Fibroblast of skin of right quadriceps (primary cell): ENCODE measurements at places on chromosomes 16 and 17.

- DNase-seq, result no peak
These were observed 21.9 kb downstream of the C16orf95 start for GRCh38 chr16:87295259-87295658.

GRCh38 chr16:2365397-2366294, 25.1 kb upstream of the ABCA3 start:
- DNase-seq, result peak; percentile 78

DNA sequence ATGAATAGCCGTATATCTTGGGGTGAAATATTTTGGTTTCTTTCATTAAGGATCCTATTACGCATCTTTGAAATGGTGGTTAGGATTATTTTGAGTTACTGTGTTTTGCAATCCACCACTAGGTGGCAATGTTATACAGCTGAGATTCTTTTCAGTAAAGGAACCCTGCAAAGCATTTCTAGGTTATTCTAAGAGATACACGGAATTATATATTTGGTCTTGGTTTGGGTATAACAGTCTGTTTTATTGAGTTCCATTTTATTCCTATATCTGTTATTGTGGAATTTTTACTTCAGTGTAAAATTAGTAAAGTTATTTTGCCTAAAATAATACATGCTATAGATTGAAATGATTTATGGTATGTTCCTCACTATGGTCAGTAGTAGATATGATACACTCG, 62.9 kb upstream of the CPHXL start:
- peak; percentile 45 for DNase-seq

DNA sequence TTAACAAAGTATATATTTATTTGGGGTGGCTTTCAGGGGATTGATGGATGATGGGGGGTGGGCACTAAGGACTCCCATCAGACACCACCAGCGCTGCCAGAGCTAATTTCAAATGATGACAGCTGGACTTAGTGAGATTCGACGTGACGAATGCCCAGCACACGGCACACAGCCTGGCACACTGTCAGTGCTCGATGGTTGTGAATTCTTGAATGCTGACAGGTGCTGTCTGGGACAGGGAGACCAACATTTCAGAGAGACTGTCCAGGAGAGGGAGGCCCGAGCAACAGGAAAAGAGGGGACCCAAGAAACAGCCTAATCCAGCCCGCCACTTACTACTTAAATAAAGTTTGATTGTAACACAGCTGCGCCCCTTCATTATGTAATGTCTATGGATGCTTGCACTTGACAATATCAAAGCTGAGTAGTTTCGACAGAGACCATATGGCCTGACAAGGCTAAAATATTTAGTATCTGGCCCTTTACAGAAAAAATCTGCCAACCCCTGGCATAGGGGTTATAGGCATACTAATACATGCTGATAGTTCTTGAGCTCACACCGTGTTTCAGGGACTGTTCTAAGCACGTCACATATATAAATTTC, 6.2 kb upstream of the MPRIP start:
- no peak for DNase-seq

GRCh38 chr16:52095471-52095870, 451.5 kb downstream of the TOX3 start:
- DNase-seq, result no peak

GRCh38 chr16:11618107-11618717, 31.5 kb upstream of the LITAF start:
- DNase-seq, result no peak

DNA sequence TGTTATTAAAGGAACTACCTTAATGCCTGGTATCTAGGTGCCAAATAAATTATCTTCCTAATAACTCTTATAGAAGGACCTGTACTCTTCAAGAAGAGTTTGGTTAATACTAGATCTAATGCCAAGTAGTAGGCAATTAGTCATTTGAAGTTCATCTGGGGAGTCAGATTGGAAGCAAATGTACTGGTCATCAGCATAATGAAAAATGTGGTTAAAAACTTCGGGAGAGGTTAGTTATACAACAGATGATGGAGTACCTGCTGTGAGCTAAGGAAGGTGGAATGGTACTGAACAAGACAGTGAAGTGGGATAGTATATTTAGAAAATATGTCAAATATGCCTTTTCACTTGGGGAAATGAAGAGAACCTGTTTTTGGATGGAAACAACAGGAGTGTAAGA, 49.2 kb downstream of the TNRC6A start:
- no peak for DNase-seq

DNA sequence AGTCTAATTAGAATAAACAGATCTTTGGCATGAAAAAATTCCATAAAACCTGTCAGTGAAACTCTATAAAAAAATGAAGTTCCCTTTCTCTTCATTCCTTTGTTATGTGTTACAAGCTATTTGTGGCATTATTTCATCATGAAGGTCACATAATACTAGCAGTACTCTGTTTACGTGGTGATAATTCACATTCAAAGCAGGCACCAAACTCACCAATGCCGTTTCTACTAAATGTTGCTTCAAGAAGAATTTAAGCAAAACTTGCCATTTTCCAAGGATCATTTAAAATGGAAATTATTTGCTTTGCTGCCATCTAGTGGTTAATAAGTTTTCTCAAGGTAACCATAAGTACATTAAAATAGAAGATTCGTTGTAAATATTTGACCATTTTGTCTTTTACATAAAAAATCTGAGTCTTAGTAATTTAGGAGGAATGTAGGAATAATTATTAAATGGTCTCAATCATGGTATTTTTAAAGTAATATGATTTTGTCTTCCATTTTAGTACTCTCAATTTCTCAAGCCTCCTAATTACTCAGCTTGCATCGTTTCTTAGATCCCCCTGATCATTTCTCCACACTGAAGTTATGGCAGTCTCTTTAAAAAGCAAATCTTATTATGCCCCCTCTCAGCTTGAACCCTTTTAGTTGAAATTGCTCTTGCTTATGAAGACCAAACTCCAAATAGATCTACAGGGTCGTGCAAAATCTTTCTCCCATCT, 80.8 kb downstream of the OMG start:
- peak; percentile 87 for DNase-seq

DNA sequence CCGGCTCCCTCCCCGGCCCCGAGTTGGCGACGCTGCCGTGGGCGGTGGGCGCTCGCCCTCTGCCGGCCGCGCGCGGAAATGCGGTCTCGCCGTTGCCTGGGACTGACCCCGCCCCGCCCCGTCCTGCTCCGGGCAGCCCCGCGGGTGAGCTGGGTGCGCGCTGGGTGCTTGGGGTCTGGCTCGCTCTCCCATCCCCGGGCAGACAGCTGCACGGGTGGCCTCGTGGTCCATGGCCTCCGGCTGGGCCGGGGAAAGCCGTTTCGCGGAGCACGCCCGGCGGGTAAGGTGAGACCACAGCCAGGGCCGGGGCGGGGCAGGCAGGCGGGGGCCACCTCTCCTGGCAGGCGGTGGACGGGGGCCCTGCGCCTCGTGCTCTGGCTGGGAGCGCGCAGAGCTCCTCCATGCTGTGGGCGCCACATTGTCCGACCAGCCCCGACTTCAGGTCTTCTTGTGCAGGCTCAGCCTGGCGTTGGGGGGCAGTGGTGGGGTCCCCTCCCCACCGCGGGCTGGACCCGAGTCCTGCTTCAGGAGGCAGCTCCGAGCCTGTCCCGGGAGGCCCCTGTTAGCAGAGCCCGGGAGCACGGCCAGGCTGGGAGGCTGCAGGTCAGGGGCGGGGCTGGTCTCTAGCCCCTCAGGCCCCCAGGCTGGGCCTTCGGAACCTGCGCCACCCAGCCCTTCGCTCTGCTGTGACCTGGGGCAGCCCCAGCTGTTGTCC, 7.0 kb upstream of the C1QTNF8 start:
- peak; percentile 16 for DNase-seq

DNA sequence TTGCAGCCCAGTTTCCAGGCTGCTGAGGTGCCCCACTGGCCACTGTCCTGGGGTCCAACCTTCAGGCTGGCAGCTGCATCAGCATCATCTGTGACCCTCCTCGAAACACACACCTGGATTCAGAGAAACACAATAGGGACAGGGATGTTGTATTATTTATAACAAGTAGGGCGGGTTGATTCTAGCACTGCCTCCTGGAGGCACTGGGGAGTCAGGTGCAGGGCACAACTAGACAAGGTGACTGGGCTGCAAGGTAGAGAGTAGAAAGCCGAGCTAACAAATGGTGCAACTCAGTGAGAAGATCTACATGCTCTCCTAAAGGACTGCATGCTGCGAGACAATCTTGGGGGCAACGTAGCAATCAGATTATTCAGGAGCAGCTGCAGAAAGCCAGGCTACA, 317.3 kb downstream of the SLC39A11 start:
- no peak for DNase-seq

DNA sequence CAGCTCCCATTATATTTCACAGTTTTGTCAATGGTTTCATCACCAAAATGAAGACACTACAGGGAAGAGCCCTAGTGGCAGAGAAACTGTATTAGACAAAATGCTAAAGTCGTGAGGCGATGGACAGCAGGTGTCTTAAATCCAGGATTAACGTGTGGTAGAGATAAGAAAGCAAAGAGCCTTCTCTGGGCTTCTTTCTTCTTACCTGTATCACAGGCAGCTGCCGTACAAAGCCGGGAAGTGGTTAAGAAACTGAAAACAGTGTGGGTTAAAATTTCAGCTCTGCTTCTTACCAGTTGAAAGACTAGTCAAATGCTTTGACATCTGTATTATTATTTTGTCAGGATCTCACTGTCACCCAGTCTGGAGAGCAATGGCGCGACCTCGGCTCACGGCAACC, 98.2 kb upstream of the NUDT7 start:
- no peak for DNase-seq

- peak; percentile 3 for DNase-seq
These were observed 370.2 kb upstream of the MAF start for GRCh38 chr16:79970551-79971236.

DNA sequence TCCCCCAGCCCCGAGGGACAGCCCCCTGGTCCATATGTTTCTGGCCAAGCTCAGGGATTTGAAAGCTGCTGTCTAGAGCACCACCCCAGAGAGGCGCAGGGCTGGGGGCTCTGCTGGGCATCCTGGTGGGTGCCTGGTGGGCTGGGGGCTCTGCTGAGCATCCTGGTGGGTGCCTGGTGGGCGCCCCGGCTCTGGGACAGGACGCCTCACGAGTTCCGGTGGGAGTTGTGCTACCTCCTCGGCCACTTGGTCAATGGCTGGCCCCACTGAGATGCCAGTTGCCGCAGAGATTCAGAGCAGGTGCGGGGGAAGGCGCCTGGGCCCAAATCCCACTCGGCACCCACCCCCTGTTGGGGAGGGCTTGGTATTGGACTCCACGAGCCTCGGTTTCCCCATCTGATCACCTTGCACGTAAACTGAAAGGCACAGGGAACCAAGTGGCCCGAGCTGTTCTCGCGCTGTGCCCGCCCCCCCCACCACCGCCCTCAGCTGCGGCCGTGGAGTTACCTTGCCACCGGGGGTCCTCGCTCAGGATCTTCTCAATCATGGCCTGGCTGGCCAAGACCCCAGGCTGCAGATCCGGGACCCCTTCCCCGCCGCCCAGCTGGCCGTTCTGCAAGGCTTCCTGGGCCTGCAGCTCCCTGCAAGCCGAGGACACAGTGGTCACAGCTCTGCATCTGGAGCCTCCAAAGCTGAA, 13.3 kb downstream of the UNKL start:
- no peak for DNase-seq

DNA sequence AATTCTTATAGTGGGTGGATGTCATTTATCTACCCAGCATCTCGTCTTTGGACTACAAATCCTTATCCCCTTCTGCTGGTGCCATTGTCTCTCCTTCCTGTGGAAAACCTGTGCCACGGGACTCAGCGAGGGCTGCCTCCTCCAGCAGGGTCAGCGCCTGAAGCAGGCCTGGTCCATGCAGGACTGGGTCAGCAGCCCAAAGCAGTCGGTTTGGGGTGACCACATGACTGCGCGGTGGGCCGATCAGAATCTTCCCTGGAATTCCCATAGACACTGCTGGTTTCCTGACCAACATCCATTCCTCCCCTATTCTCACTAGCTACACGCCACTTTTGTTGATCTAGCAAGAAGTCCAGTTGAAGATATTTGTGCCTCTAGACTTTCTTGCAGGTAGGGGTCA, 26.9 kb downstream of the RPRML start:
- DNase-seq, result no peak

DNA sequence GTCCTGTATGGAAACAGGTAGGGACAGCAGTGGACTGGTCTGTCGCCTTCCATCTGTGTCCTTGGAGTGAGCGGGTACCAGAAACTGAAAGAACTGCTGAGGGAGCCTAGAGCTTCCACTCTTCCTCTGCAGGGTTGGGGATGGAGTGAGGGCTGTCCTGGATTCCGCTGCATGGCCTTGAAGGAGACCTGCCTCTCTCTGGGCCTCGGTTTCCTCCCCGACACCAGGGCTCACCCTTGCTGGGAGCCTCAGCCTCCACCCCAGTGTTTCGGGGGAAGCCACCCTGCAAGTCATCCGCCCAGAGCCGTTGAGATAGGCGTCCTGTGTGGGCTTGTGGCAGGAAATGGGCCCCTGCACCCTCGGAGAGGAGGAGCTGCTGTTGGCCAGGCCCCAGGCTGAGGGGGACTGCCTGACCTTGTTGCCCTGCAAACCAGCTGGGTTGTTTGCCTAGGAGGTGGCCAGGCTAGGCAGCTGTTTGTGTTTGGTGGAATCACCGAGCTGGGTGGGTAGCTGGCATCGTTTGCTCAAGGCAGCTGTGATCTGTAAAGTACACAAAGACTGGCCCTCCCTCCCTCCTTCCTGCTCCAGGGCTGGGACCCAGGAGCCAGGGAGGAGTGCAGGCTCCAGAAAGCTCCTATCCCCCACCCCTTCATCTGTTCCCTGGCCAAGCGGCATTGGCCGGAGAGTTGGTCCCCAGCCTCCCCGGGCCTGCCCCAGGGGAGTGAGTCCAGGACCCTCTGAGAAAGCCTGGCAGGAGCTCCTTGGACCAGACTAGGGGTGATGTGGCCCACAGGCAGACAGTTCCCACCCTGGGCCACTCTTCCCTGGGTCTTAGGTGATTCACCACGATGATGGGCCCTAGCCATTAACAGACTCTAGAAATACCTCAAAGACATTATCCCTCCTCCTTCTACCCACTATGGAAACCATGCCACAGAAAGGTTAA, 1.3 kb downstream of the RAB37 start:
- DNase-seq, result no peak

GRCh38 chr17:14580499-14580898, 279.6 kb downstream of the HS3ST3B1 start:
- peak; percentile 37 for DNase-seq

GRCh38 chr17:80031691-80032430, 3.8 kb downstream of the TBC1D16 start:
- no peak for DNase-seq

DNA sequence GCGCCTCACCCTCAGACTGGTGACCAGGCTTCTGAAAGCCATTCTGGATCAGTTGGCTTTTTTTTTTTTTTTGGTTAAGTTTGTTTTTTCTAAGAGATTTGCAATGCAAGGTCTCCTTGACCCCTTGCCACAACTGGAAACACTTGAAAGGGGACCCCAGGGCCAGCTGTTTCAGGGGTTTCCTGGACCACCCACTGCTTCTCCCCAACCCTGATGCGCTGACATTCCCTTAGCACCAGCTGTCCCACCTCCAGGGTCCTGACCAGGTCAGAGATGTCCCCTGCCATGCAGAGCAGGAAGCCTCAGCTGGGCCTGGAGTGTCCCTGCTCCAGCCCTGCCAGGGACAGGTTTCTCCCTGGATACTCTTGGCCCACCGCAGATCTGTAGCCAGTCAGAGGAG, 8.1 kb upstream of the MRPL58 start:
- no peak for DNase-seq

GRCh38 chr17:64060331-64060730, 39.9 kb upstream of the ICAM2 start:
- no peak for DNase-seq
